ENCODE measurements at places on chromosomes 3 and 15.
A peak's percentile ranks its signal among the peaks of the same experiment; 100 is the strongest.

DNA sequence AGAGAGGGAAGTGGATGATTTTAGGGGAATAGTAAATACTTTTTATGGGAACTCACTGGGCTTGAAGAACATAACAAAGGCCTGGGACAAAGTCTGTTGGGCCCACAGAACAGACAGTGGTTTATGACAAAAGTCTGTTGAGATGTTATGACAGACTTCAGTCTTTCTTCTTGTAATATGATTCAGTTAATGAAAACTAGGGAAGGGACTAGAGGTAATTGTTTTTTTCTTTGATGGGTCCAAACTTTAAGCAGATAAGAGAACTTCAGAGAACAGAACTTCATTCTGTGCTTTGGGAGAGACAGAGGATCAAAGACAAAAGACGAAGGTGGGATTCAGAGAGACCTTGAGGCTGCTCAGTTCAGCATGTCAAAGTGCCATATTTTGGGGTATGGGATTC lies 9.3 kb downstream of the CRYBG3 start:
- DNase-seq: no peak

DNA sequence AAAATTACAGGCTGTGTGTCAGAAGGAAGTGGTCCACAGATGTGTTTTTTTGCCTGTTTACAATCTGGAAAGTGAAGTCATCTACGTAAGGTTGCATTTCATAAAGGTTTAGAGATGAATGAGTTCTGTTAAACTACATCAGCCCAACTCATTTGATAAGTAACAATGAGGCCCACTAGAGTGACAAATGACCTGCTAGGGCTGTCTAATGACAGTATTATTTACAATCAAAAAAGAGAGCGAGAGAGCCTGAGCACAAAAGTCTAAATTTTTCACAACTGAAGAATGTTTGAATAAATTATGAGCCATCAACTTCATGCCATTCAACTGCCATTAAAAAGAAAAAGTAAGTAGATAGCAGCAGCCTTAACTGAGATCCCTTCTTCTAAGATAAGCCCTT lies 135.7 kb upstream of the TBL1XR1 start:
- DNase-seq: no peak

DNA sequence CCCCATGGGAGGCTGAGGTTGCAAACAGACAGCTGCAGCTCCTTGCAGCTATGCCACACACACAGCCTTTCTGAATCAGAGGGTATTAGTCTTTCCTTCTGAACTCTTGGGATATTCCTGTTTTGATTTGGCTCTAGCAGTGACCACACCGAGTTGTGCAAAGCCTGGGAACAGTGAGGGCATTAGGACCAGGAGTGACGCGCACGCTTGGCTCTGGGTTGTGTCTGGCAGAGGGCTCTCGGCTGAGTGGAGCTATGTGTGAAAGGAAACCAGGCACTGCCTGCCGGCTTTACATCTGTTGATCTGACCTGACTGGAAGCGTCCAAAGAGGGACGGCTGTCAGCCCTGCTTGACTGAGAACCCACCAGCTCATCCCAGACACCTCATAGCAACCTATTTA lies at the start of gene GALNT15:
Gene GALNT15, plus strand, starts transcription at position 292 of the 400 bp plus-strand sequence. CDS start 472 bp downstream, outside the sequence.
- DNase-seq: no peak

GRCh38 chr3:14154895-14155440 lies 23.4 kb downstream of the XPC start:
- DNase-seq: peak; percentile 43

GRCh38 chr15:55420171-55420866 lies 12.0 kb downstream of the PIERCE2 start:
- DNase-seq: no peak

GRCh38 chr3:155084567-155084966 lies 4.4 kb downstream of the MME start:
- DNase-seq: no peak

- DNase-seq: no peak
These were observed 82.2 kb upstream of the SLC25A26 start for GRCh38 chr3:66138336-66139313.

DNA sequence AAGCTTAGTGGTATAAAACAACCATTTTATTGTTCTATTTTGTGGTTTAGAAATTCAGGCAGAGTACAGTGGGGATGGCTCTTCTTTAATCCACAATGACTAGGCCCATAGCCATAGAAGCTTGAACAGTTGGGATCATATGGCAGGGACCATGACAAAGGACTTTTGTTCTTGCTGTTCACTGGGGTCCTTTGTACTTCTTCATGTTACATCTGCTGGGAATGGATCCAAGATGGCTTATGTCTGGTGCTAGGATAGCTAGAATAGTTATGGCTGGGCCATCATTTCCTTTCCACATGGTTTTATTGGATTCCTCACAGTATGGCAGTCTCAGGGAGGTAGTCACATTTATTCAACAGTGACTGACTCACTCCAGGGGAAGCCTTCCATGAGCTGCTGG lies 427.9 kb upstream of the AGTR1 start:
- no peak for DNase-seq

DNA sequence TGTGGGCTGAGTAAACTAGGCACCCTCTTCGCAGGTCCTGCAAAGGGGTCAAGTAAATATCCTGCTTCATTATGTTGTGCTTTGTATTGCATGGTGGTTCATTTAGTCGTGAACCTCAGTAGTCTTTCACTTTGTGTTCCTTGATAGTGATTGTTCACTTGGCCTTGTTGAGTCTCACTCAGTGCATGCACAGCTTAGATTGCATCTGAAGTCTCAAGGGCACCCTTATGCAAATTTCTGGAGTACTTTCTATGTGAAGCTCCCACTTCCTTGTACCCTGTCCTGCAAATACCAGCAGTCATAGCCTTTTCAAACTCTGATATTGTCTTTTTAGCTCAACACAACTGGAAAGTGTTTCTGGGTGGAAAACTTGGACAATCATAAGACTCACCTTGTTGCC lies 519.2 kb downstream of the NAALADL2 start:
- no peak for DNase-seq

- DNase-seq: no peak
These were observed 330.3 kb upstream of the THBS1 start for GRCh38 chr15:39250460-39251186.

DNA sequence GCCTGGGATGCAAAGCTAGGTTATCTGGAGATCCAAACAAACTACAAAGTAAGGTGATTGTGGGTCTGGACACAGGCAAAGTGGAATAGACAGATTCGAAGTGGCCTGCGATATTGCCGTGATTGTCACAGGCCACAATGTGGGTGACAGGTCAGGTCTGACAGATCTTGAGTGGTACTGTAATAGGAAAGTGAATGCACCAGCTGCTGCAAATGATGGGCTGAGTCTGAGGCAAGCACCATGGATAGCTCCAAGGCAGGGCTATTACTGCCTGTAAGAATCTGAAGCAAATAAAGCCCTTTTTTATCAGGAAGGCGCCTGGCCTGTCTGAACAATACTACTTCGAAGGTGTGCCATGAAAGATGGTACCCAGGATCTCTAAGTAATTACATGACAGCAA lies 10.0 kb downstream of the ARMC8 start:
- no peak for DNase-seq

DNA sequence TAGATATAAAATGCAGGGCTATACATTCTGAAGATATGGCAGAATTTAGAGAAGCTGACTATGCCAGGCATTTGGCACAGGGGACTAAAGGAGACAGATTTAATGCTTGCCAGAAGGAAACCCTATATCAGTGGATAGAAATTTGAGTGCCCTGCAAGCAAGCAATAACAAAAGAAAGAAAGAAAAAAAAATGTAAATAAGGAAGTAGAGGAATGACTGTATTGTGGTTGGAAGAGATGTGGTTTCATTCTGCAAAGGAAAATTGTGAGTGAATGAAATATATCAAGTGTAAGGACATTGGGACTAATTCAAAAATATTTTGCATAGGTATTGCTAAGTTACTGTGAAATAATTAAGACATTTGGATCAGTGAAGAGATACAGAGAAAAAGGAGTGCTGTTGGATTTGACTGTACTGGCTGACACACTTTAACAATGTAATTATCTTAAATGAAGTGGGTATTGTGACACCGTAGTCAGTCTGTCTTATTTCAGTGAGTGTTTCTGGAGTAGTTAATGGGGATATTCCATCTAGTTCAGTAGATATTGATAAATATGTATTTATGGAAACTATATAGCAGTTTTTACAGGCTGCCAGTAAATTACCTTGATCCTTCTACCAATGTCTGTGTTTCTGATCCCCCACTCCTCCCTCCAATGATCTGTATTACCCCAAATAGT lies 418.2 kb downstream of the CNTN4 start:
- DNase-seq: no peak

- no peak for DNase-seq
These were observed 353.6 kb downstream of the CNTN4 start for GRCh38 chr3:2452249-2452648.

GRCh38 chr15:89749054-89749453 lies 2.0 kb downstream of the MESP1 start:
- no peak for DNase-seq

GRCh38 chr3:94269763-94270162 lies 206.9 kb downstream of the NSUN3 start:
- DNase-seq: no peak

- DNase-seq: no peak
These were observed 232.8 kb upstream of the BHLHE40 start for GRCh38 chr3:4746241-4746958.

- DNase-seq: no peak
These were observed 43.9 kb upstream of the ZPLD1 start for GRCh38 chr3:102390916-102391315.

DNA sequence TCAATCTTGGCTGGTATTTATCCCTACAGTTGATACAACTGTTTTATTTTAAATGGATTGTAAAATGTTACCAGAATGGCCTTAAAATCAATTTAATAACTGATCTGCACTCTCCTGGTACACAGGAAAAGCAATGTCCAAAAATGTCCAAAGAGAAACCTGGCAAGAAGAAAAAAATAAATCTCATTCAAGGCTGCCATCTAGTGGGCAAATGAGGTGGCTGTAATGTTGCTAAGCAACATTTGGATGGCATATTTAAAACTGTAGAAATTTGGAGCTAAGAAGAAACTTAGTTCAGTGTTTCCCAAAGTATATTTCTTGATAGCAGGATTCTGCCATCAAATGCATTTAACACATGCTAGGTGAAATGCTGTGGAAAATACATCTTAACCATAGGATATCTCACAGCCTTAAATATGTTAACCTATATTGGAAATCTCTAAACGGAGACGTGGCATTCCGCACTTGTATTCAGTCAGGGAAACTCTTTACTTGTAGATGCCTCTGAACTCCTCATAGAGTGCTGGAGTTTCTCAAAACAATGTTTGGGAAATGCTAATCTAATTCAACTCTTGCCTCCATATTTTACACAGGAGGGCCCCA lies 216.8 kb downstream of the ERC2 start:
- DNase-seq: no peak

Measured in activated CD8-positive, alpha-beta memory T cell treated with anti-CD3 and anti-CD28 coated beads for 24 hours (primary cell).